ENCODE measurements at places on chromosomes 1 and 21.
A peak's percentile ranks its signal among the peaks of the same experiment; 100 is the strongest.

DNA sequence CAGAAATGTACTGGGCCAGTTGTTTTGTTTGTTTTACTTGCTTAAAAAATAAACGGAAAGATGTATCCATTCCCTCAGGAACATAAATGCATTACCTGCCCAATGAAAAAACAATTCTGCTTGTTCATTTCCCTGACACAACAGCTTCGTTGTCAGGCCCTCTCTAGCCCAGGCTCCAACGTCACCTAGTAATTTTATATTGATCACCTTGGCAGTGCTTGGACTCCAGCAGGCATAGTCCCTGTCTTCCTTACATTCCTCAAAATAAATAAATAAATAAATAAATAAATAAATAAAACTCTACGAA, 1.2 kb downstream of the CEP170 start:
- DNase-seq = no peak

DNA sequence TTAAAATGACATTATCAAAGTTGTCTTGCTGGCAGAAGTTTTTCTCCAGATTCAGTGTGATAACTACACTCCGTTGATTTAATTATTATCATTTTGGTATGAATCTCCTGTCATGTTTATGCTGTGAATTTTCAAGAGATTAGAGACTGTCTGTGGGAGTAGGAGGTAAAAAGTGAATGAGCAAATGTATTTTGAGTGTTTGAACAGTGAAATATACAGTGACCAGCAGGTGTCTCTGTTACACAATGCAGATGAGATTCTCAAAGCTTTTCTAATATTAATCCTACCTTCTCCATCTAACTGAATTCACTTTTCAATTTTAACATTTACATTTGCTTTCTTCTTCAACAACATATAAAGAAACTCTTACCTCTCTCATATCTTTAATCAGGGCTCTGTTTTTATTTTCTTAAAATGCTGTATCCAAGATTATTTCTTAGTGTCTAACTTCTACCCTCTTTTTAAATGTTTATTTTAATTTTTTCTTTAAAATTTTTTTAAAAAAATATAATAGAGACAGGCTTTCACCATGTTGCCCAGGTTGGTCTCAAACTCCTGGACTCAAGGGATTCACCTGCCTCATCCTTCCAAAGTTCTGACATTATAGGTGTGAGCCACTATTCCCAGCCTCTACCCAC, 20.9 kb upstream of the HSPA13 start:
- peak; percentile 41 for DNase-seq

DNA sequence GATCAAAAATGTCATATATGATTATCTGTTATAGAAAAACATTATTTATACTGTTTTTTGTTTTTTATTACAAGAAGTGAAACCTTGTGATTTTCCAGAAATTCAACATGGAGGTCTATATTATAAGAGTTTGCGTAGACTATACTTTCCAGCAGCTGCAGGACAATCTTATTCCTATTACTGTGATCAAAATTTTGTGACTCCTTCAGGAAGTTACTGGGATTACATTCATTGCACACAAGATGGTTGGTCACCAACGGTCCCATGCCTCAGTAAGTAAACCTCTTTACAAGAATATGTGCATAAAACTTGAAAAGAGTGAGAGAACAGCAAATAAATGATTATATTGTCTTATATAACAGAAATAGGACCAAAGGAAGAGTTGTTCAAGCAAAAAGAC, 14.5 kb downstream of the CFHR4 start:
- DNase-seq = no peak

GRCh38 chr1:1254667-1254998, 8.1 kb upstream of the C1QTNF12 start:
- DNase-seq = no peak

DNA sequence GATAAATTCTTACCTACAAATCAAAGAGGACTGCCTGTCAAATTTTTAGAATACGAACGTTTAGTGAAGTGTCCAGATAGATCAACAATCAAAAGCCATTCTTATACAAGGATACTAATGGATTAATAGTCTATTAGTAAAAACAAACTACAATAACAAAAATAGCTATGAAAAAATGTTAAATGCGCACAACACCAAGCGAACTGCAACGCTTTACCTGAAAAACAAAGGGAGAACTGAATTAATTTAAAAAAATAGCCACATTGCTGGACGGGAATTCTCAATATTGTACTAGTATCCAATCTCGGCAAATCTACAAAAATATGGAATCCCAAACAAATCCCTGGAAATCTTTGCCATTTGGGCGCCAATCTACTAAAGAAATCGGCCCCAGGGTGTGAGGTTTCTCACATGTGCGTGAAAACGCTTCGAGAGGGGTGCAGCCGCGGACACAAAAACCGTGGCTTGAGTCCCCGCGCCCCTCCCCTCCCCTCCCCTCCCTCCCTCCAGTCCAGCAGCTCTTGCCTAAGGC, 55.6 kb downstream of the TRAF5 start:
- no peak for DNase-seq

DNA sequence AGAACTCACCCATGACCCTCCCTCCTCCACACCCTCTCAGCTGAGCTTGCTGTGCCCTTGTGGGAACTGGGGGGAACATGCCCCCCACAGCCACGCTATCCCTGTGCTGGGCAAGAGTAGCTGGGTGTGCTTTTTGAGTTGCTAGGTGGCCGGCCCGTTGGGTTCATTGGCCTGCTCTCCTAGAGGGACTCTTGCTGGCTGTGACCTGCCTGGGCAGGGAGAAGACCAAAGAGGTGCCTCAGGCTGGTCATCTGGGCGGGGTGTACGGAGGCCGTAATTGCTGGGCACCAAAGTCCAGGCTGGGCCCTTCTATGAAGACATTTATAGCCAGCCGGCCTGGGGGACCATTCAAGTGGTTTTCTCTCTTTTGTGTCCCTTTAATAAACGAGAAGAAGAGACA, 138.3 kb upstream of the ZBTB40 start:
- no peak for DNase-seq

DNA sequence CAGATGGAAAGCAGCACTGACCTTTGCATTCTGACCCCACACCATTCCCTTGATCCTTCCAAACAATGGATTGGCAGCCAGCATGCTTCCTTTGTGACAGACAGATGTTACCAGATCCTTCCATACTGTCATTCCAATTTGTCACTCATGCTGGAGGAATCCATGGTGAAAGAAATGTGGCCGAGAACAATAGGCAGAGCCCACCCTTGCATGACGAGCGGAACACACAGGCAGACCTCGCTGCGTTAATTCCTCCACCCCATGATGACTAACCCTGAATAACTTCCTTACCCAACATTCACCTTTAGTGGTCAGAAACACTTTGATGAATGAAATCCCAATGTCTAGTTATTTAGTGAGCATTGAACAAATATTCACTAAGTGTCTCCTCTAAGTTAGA, 45.1 kb downstream of the PDPN start:
- DNase-seq = no peak

- DNase-seq = no peak
These were observed 4.6 kb downstream of the PLPP3 start for GRCh38 chr1:56574794-56575193.

- no peak for DNase-seq
These were observed 123.6 kb downstream of the AJAP1 start for GRCh38 chr1:4778056-4778455.

DNA sequence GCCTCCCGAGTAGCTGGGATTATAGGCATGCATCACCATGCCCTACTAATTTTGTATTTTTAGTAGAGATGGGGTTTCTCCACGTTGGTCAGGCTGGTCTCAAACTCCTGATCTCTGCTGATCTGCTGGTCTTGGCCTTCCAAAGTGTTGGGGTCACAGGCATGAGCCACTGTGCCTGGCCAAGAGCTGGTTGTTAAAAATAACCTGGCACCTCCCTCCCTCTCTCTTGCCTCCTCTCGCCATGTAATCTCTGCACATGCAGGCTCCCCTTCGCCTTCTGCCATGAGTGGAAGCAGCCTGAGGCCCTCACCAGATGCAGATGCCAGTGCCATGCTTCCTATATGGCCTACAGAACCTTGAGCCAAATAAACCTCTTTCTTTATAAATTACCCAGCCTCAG, 74.7 kb upstream of the TLR5 start:
- no peak for DNase-seq

DNA sequence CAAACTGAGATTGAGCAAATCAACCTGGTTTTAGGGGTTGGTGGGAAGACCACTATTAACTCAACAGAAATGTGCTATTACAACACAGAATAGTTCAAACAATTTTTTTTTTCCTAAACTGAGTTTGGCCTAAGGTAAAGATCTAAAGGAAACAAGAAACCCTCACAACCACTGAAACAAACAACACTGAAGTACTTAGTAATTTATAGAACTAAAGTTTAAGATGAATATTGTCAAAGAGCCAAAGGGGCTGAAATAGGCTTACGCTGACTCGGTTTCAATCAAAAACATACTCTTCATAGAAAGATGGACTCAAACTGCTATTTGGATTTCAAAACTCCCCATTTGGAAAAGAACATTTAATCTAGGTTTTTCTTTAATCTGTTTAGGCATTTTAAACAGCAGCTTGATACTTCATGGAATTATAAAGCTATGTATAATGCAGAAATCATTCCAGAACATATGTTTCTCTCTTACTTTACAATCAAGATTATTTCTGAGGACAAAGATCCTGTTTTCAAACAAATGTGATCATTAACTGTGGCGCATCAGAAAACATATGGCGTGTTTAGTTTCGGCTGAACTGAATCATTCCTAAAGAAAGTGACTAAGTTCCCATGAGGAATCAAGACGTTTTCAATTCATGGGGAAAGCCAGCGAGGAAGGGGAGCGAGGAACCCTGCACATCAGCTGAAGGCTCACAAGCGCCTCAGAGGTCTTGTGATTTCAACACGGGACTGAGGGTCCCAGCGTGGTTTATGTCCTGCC, 62.7 kb downstream of the SYT6 start:
- DNase-seq = no peak

- DNase-seq = no peak
These were observed 25.5 kb downstream of the RGS7 start for GRCh38 chr1:241331328-241332036.

DNA sequence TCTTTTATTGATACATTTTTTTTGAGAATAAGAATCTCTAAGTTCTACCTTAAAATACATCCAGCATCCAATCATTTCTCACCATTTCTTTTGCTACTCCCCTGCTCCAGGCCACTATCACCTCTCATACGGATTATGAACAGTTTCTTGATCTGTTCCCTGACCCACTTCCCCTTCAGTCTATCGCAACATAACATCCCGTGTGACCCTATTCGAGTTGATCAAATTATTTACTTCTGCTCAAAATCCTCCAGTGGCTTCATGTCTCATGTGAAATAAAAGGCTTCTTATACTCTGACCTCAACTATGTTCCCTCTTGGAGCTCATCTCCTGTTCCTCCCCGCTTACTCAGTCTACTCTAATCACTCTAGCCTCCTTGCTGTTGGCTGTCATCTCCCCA, 5.2 kb downstream of the ALG14 start:
- no peak for DNase-seq

GRCh38 chr1:163772246-163772645, 450.5 kb downstream of the NUF2 start:
- DNase-seq = no peak

DNA sequence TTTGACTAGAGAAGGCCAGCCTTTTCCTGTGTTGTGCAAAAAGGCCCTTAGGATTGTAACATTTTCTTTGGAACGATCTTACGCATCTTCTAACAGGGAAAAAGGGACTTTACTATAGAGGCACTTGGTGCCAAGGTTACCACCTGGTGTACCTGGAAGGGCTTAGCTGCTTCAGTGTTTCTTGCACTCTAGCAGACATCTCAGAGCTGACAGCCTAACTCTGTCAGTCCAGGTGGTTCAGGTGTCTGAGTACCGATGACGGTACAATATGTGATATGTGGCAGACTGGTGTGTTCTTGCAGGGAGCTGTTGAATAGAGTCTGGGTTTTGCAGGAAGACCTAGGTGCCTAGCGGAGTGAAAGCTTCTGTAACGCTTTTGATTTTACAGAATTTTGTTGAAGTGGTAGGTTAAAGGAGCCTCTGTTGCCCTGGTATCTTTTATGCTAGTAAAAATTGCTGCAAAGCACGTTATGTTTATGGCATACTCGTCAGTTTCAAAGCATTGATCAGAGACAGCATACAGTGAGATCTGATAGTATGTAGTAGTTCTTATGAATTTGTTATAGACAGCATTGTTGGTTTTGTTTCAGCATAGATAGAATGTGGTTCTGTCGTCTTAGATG, 1.4 kb downstream of the MAGI3 start:
- no peak for DNase-seq

- DNase-seq = peak; percentile 89
These were observed 4.3 kb downstream of the INTS7 start for GRCh38 chr1:212030936-212031528.

GRCh38 chr1:148293651-148294050, 141.6 kb upstream of the NBPF11 start:
- DNase-seq = no peak

GRCh38 chr1:185017966-185018365, 27.4 kb upstream of the RNF2 start:
- DNase-seq = no peak

DNA sequence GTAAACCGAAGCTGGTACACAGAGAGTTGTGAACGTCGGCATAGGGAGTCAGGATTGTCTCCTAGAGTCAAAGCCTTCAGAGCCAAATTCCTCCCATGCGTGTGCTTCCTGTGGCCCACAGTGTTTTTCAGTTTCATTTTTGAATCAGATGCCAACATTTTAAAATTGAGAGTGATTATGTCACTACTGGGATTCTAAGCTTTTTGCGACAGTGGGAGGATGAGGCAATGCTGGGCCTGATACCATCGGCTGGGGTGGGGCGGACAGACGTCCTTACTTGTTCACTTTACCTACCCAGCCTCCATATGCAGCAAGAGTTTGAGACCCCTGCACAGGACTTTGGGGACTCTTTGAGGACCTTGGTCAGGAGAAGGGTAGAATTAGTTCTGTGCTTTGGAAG, 1.3 kb upstream of the KLHDC7A start:
- no peak for DNase-seq

Data from astrocyte of the spinal cord (primary cell).